Dermis blood vessel endothelial cell (primary cell): ENCODE measurements at places on chromosomes 2 and 18. TPM values are rescaled to one million over a fixed set of nuclear protein-coding genes. Genes with fewer than 3 reads are reported as not detected.
A peak's percentile ranks its signal among the peaks of the same experiment; 100 is the strongest.

GRCh38 chr2:39338502-39338901 lies 94.7 kb upstream of the CDKL4 start:
- DNase-seq: no peak

DNA sequence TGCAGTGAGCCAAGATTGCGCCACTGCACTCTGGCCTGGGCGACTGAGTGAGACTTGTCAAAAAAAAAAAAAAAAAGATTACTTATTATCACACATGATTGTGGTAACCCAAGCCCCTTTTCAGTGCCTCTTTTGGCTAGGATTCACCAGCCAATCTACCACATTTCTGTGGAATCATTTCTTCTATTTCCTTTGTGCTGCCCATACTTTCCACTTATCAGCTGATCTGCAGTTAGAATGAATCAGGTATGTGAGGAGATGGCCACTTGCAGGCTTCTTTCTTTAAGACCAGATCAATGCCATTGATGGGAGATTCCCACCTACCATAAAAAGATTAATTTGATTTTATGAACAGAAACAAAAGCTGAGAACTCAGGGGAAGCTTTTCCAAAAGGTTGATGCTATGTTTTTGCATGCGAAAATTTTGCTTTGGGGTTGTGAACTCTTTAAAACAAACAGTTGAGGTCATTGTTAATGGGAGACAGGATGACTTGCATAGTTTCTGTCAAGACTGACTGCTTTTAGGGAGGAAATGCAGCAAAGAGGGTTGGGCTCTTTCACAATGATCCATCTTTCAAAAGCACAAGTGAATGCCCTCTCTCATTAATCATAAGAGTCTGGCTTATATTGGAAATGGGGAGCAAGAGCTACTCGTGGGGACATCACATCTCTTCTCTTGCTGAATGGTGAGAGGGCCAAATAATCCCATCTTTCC lies 66.9 kb upstream of the CYP26B1 start:
- peak; percentile 37 for DNase-seq

- DNase-seq: no peak
These were observed 388.0 kb upstream of the SYT4 start for GRCh38 chr18:43665105-43665788.

DNA sequence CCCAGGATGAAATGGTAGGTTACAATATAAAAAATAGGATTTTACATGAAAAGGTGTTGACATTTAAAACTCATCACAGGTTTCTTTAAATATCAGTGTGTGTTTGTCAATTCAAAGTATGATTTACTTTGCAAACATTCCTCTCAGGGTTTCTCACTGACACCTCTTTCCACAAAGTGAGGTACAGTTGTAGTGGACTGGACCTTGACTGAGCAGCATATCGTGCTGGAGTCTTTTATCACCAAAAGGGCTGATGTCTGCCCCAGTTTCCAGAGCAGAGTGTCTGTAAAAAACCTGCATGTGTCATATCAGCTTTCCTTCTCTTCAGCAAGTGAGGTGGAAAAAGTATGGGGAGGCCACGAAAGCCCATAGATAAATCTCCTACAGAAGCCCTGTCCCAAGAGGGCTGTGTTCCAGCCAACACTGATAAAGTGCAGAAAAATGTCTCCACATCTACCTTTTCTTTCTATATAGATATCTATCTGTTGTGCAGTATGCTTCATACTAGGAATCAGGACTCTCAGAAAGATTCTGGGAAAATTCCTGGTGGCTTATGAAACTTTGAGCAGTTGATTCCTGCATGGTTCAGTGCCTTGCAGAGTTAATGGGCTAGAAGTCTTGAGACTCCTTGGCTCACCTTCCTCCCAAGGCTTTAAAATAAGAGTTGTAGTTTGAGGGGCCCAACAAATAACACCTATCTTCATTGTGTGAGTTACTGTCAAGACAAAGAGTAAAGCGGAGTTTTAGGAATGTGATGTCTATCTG lies 6.9 kb downstream of the ACYP2 start:
- DNase-seq: no peak

GRCh38 chr2:108615480-108616090 lies 81.3 kb downstream of the LIMS1 start:
- no peak for DNase-seq

DNA sequence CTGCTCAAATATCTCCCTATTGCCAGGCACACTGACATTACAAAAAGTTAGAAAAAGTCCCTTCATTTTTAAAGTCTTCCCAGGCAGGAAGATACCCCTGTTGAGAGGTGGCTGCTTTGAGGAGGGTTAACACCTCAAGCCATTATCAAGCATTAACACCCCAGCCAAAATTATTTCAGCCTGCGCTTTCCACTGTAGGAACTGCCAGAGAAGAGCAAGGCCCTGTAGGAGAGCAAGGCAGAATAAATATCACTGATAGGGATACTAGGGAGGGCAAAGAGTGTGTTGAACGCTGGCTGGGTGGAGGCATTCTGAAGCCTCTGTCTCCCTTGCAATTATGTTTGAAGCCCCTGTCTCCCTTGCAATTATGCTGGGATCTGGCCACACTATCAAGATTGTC lies 1020.7 kb upstream of the CELF4 start:
- DNase-seq: no peak

- no peak for DNase-seq
These were observed 11.1 kb upstream of the CNNM3 start for GRCh38 chr2:96804986-96805385.

DNA sequence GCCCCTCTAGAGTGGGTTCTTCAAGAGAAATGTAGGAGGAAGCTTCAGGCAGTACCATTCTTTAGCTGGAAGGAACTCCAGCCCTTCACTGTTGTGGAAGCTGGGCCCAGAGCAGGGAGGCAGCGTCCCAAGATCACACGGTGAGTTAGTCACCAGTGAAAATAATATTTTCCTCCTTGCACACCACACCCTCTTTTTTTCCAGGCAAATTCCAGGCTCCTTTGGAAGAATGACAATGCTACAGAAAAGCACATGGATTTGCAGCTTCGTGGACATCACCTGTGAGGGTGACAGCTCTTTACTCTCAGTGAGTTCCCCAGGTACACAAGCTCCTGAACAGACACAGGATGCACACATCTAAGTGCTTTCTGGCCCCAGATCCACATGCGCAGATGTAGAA lies 157.1 kb downstream of the COL6A3 start:
- peak; percentile 30 for DNase-seq

DNA sequence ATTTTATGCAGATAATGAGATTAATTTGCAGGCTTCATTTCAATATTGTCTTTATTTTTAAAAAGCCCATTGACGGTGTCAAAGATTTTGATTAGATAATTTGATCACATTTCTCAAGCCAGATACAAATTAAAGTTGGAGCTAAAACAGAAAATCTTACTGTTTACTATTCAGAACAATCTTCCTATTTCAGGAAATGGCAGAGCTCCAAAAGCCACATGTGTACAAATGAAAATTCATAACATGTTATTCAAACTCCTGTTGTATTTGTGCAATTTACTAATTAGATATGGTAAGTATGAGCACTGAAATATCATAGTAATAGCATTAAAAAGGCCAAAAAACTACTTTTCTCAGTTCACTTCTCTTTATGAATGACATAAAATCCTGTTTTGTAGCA lies 682.9 kb downstream of the KCNJ3 start:
- no peak for DNase-seq

DNA sequence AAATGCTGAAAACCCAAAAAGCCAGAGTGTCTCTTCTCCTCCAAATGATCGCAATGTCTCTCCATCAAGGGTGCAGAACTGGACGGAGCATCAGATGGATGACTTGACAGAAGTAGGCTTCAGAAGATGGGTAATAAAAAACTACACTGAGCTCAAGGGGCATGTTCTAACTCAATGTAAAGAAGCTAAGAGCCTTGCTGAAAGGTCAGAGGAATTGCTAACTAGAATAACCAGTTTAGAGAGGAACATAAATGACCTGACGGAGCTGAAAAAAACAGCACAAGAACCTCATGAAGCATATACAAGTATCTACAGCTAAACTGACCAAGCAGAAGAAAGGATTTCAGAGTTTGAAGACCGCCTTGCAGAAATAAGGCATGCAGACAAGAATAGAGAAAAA lies 9.7 kb upstream of the POLE4 start:
- no peak for DNase-seq

DNA sequence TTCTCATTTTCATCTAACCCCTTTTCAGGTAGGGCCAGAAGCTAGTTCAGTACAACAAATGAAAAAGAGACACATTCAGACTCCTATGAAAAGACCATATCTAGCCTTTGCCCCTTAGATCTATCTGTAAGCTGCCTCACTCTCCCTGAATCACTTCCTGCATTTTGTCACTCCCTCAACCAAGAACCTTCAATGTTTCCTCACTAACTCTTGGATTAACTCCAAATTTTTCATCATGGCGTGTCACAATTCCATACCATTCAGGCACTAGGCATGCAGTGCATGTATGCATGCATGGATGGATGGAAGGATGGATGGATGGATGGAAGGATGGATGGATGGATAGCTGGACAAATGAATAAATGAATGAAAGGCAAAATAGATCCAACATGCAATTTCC lies 356.9 kb downstream of the TNS1 start:
- DNase-seq: no peak

DNA sequence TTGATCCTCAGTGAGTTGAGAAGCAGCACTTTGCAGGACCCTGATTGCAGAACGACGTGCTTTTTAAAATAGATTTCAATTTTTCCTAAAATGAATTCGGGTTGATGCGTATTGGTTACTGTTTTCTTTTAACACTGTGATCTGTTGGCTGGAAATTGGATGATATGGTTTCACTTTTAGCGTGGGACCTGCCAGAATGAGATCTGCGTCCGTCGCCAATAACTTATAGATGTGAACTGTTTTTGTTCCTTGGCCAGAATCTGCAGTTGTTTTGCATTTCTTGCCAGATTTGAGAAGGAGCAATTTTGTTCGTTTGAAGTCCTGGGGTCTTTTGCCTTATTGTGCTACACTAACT lies 703 bp downstream of the UGGT1 start:
- DNase-seq: peak; percentile 49

DNA sequence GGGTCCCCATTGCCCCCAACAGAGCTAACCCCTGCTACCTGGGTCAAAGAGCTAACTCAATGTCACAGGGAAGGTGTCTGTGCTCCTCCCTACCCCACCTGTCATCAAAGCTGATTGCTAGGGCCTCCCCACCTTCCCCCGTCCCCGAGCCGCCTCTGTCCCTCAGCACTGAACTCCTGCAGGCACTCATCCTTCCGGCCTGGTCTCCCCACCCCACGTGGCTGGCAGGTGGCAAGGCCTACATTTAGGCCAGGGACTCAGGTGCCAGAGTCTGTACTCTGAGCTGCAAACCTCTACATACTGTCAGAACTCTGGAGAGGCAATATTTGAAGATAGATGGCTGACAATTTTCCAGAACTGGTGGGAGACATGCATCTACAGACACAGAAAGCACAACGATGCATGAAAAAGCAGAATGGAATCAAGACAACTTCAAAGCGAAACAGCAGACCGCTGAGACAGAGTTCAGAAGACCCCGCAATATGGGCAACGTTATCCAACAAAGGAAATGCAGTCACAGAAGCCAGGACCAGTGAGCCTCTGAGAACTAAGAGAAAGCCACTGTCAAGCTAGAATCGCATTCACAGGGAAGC lies 195.8 kb downstream of the HDAC4 start:
- DNase-seq: no peak

DNA sequence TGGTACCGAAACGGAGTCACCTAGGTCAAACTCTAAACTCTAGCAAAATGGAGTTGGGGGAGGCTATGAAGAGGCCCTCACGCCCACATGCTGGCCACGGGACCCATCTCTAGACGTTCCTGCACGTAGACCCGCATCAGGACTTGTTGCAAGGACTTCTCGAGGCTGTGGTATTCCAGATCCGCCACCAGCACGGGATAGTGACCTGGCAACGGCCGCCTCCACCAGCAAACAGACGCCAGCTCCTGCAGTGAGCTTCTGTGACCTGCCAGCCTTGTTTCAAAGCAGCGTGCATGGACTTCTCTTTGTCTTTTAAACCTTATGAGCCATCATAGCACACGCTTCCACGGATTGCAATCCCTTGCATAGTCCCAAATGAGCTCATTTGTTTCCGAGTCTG lies 40.3 kb upstream of the RALBP1 start:
- no peak for DNase-seq

- DNase-seq: peak; percentile 10
These were observed 15.9 kb upstream of the SEC11C start for GRCh38 chr18:59123588-59124369.

DNA sequence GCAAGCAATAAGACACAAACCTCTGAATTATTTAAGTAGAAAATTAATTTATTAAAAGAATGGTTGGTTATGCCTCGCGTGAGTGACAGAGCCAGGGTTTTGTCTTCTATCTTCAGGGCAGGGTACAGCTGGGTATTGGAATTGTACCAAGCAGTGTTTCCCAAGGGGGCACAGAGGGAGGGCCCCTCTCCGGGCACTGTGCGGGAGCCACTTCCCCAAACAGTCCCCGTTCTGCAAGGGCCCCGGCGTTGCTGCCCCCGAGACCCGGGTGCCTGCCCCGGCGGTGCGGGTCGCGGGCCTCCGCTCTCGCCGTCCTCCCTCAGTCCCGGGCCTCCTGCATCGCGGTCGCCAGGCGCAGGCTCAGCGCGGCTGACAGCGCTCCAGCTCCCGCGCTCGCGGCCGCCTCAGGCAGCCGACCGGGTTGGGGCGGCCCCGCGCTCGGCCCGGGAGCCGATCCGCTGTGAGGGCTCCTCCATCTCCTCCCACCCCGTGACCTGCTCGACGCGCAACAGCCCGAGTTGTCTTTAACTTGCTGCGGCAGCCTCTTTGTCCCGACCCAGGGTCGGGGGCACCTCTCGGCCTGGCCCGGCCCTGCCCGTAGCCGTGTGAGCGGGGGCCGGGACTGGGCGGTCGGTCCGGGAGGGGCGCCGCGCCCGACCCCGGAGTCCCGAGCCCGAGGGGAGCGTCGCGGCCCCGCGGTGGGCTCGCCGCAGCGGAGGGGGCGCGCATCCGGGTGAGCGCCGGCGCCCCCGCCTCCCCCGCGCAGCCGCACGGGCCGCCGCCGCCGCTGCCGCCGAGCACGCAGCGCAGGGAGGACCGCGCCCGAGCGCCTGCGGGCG lies 620 bp upstream of the GALNT1 start:
- peak; percentile 68 for DNase-seq

- DNase-seq: no peak
These were observed 95.4 kb downstream of the SNTG2 start for GRCh38 chr2:1046067-1046466.

GRCh38 chr2:204717591-204717990 lies 172.3 kb downstream of the PARD3B start:
- no peak for DNase-seq

- peak; percentile 37 for DNase-seq
These were observed 933.9 kb downstream of the TRIB2 start for GRCh38 chr2:13650586-13651180.

Gene TUBB8B
- total RNA-seq: 0.14 TPM in 1 of 2 replicates, not detected in the other

Gene MYO7B
- total RNA-seq: 0.09 TPM in 1 of 2 replicates, not detected in the other

Gene CHRNG
- not detected in 2 replicates for total RNA-seq

Gene ADRA2B
- 0.05 and 0.17 TPM in 2 replicates for total RNA-seq

Gene EPAS1
- total RNA-seq: 283 and 362 TPM in 2 replicates

Gene CPS1
- total RNA-seq: 0.42 and 0.85 TPM in 2 replicates
